T1000 (cell line): ENCODE measurements at places on chromosomes 3 and 15.

- no peak for DNase-seq
Observed at GRCh38 chr3:23448998-23449537, 245.9 kb downstream of the UBE2E2 start.

DNA sequence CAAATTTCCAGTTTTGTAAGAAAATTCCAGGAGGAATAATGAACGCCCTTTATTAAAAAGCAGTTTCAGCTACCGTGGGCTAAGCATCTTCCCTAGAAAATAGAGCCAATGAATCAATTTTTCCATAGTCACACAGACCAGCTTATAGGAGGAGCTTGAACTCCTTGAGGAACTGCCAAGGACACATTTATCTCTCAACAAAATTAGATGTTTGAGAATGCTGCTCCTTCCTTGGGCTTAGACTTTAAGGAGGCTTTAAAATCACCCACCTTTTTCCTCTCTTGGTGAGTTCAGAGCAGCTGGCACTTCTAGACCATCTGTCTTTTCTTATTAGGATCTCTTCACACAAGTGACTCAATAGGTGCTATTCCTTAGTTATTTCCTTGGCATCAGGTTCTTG lies 588.0 kb downstream of the SQOR start:
- DNase-seq, result no peak

DNA sequence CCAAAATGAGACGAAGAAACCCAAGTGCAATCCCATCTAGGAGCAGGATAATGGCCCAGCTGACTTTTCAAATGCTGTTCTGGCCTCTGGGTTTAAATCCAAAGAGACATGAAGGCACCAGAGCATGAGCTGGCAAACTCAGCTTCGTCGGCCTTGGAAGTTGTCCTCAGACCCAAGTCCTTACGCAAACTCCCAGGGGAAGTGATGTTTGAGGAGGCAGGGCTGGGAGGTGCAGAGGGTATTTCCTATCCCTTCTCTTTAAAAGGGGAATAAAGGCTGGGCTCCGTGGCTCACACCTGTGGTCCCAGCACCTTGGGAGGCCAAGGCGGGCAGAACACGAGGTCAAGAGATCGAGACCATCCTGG lies 68.9 kb upstream of the HERC1 start:
- DNase-seq, result no peak

DNA sequence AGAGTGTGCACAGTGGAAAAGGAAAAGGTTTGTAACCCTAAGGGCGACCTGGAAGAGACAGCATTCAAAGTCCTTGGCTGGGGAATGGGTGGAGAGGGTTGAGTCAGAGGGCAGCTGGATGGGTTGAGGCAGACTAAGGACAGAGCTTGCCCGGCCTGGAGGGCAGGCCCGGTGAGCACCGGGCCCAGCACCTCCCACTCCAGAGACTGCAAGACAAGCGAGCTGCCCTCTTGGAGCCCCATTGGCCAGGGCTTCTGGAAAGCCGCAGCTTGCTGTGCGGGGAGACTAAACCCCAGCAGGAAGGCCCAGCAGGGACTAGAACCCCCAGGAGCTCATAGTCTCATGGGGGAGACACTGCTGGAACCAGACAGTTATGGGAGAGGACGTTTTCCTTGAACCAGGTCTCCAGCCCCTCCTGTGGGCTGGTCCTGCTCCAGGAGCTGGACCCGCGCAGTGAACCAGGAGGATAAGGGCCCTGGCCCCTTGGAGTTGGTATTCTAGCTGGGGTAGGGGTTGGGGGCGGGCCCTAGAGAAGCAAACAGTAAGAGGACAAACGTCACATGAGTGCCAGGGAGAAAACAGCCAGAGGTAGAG lies 59.1 kb downstream of the RGMA start:
- no peak for DNase-seq

- DNase-seq, result no peak
Observed at GRCh38 chr3:5096336-5097008, 25.6 kb upstream of the ARL8B start.

DNA sequence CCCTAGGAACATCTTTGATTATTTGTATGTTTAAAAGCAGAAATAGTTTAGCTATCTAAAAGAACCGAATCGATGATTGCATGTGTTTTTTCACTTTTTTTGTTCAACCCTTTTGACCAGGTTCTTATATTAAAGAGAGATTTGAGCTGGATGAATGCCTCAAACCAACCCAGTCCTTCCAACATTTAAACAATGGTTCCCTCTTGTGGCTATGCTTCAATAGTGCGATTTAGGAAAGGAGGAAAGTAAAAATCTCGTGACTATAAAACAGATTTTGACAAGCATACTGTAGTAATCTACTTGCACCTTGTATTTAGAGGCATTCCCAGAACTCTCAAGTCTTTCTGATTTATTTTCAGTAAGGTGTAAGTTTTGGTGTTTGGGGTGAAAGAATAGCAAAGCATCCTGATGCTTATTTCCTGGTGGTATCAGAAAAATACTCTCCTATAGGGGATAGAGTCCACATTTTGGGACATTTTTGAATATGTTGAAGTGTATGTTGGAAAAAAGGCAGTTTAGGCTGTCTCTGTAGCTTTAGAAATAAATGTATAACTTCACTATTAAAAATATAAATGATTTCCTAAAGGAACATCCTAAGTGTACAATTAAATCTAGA lies 159.6 kb upstream of the KCNH8 start:
- DNase-seq, result no peak

GRCh38 chr3:133896002-133896761 lies 500 bp upstream of the RAB6B start:
- DNase-seq, result no peak

DNA sequence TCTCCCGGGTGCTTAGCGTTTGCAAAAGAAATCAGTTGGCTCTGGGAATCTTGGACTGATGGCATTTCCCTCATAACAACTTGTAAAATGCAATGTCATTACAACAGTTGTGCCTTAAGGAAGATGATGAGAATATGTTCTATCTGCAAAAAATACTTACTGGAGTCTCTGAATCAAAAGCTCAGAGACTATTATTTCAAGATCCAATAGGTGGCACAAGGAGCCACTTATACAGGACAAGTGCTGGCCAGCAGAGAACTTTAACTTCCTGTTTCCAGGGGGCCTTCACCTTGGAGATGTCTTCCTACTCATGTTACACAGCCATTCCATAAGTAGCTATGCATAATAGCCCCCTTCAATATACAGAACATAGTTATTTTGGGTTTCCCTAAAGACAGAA lies 8.9 kb upstream of the RPS27L start:
- DNase-seq, result no peak

DNA sequence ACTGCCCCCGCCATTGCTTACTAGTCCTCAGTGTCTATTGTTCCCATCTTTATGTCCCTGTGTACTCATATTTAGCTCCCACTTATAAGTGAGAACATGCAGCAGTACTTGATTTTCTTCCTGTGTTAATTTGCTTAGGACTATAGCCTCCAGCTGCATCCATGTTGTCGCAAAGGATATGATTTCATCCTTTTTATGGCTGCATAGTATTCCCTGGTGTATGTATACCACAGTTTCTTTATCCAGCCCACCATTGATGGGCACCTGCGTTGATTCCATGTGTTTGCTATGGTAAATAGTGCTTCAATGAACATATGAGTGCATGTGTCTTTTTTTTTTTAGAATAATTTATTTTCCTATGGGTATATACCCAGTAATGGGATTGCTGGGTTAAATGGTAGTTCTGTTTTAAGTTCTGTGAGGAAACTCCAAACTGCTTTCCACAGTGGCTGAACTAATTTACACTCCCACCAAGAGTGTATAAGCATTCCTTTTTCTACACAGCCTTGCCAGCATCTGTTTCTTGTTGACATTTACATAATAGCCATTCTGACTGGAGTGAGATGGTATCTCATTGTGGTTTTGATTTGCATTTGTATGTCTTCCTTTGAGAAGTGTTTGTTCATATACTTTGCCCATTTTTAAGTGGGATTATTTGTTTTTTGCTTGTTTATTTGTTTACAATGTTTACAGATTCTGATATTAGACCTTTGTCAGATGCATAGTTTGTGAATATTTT lies 53.7 kb downstream of the GALK2 start:
- no peak for DNase-seq

- DNase-seq, result no peak
Observed at GRCh38 chr3:12228461-12228860, 60.4 kb upstream of the PPARG start.

GRCh38 chr15:77138167-77138522 lies 67.2 kb upstream of the TSPAN3 start:
- DNase-seq, result no peak

DNA sequence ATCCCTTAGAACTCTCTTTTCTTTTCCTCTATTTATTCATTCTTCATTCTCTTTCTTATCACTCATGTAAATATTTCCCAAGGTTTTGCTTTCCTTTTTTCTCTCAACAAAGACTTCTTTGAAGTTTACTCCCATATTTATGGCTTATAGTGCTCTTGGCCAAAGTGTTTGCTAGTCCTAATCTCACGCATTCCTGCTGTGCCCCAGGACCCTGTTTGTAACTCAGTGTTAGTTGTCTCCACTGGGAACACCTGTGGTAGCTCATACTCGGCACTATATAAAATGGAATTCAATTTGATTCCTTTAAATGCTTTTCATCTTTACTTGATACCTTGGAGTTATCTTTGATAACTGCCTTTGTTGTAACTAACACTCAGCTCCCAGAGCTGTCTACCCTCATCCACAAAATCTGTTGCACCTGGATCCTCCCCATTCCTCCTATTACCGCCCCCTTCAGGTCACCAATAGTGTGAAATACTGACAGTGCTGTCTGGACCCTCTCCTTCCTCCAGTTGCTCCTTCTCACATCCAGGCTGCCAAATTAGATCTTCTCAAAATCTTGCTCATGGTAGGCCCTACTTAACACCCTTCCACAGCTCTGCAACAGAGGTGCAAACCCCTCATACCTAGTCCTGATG lies 76.8 kb downstream of the TIGIT start:
- DNase-seq, result no peak

- DNase-seq, result no peak
Observed at GRCh38 chr15:71060983-71061382, 54.3 kb upstream of the THSD4 start.

DNA sequence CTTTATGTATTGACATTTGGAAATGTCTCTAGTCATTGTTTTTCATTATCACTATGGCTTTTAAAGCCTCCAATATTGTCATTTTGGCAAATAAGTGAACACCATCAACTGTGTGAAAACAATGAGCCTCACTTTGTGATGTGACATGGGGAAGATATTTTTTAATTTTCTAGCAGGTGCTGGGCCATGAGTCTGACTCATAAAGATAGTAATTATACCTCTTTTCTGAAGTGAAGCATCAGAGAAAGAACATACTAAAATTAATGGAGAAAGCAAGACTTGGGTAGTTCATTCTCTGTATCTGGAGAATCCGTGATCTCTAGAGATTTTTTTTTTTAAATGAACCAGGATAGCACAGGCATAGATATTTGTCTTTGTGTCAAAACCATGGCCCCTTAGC lies 100.8 kb downstream of the CCNL1 start:
- DNase-seq, result no peak

GRCh38 chr15:101608201-101608600 lies 44.0 kb downstream of the TM2D3 start:
- no peak for DNase-seq

DNA sequence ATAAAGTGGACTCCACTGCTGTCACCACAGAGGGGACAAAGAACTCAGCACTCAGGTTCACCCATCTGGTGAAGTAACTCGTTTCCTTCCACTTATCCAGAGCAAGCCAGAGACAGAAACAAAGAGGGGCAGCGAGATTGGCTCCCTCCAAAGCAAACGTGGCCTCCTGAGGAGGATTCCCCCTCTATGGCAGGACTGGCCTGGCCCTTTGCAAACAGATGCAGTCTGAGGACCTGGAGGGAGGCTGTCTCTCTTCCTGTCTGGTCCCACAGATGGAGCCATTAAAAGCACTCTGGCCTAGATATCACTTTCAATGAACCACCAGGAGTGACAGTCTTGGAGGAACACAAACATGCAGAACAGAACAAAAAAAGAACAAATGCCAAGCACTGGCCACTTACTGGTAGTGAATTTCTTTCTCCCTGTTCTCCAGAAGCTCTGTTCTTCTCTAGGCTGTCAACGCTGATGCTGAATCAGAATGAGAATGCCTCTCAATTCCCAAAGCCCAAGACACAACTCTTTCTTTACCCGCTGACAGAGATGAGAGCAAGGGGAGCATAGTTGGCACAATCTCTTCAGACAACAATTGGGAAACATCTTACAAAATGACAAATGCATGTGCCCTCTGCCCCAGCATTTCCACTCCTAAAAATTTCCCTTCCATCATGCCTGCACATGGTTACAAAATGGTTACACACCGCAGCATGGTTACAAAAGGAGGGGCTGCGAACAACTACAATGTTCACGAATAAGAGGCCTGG lies 14.3 kb downstream of the KLHL25 start:
- no peak for DNase-seq

DNA sequence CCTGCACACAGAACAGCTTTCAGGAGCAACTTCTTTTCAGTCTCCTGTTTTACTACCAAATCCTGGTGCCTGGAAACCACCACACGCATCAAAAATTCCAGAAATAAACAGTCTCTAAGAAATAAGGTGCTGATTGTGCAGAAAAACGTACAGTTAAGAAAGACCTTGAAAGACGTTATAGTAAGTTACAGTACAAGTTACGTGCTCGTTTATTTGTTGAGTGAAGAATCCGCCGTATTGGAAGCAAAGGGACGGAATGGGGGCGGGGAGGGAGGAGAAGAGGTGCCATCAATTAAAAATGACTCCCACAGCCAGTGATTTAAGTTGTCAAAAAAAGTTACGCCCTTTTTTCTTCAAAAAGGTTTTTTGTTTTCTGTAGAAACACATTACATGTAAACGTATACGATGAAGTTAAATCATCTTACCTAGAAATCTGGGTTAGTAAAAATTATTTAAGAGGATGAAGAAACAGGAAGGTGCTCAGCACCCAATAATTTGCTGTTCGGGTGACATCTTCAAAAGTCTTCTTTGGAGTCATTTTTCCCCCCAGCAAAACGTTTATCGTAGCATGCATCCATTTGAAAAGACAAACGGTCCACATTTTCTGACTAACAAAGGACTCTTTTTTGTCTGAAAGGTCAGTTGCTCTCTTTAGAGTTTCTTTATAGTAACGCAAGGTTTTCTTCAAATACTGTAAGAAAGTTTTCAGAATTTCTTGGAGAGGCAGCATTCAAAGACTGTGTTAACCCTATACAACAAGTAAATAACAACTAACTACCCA lies 782 bp upstream of the UACA start:
- no peak for DNase-seq
